HEK293T (cell line): ENCODE measurements at places on chromosomes 1 and 21.
A peak's percentile ranks its signal among the peaks of the same experiment; 100 is the strongest.

GRCh38 chr1:241999026-241999425 is at the start of gene MAP1LC3C:
Gene MAP1LC3C (minus strand): TSS chr1:241999098. CDS start chr1:241999008, 90 bp downstream.
- no peak for DNase-seq

DNA sequence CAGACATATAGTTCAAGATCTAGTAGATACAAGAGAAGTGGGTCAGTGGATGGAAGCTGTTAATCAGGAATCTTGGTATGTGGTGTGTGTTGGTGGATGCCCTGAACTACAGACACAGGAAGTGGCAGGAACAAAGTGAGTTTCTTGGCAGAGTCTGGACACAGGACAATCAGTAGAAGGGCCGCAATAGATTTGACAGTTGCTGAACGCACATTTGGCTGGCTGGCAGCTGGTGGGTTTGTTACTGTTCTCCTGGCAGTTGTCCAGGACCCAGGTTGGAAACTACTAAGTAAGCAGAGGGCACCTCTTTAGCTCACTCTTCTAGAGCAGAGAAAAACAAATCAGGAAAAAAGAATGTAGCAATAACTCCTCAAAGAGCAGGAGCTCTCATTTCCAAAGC is 13.2 kb downstream of the KRTAP26-1 start:
- DNase-seq: no peak

- no peak for DNase-seq
Observed at GRCh38 chr1:227355542-227356245, 37.4 kb upstream of the CDC42BPA start.

DNA sequence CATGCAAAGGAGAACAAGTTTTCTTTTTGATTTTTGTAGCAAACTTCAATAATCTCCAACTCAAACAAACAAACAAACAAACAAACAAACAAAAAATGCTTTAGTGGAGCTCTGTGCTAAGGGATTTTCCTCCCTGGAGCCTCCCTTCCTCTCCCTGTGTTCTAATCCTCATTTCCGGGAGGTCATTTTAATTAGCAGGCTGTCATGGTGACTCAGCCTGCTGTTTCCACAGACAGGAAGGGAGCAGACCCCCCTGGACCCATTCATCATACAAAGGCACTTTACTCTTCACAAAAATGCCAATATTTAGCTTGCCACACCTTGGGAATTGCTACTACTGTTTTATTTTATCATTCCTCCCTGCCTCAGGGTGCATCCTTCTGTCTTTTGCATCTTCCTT is 61.0 kb upstream of the SPATA6 start:
- DNase-seq: no peak

GRCh38 chr1:41526956-41527561 is 42.6 kb upstream of the EDN2 start:
- no peak for DNase-seq

- no peak for DNase-seq
Observed at GRCh38 chr1:59171788-59172187, 125.1 kb upstream of the FGGY start.

- DNase-seq: no peak
Observed at GRCh38 chr1:12464598-12465056, 153.4 kb downstream of the DHRS3 start.

DNA sequence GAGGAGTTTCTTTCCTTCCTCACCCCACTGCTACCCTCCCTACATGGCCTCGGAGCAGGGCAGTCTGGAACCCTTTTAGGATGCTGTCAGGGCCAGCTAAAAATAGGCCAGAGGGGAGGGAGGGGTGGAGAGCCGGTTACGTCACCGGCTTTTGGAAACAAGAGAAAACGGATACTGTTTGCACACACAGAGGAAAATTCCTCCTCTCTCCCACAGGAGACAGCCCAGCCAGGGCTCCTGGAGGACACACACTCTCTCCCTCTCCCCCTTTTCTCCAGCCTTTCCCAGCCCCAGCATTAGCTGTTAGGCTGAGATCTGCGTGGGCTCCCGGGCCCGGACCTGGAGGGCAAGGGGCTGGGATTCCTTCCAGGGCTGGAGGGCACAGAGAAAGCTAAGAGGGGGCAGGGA is 20.0 kb upstream of the ALDH4A1 start:
- DNase-seq: peak; percentile 67

- DNase-seq: no peak
Observed at GRCh38 chr1:159009704-159010361, at the start of gene IFI16. Gene IFI16 (plus strand): TSS chr1:159009907. CDS start chr1:159014681, 4,774 bp downstream.

DNA sequence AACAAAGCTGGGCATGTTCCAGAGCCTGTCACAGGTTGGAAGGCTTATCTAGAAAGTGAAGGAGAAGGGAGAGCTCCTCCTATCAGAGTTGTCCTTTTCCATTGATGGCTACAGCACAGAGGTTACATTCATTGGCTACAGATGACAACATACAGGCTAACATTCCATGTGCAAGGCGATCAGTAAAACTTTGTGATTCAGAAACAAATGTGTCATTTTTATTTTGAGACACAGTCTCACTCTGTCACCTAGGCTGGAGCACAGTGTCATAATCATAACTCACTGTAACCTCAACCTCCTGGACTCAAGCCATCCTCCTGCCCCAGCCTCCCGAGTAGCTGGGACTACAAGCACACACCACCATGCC is 32.6 kb downstream of the TRIM67 start:
- DNase-seq: no peak

- no peak for DNase-seq
Observed at GRCh38 chr1:3603571-3604467, 7.5 kb downstream of the MEGF6 start.

GRCh38 chr1:41365320-41365633 is 4.0 kb downstream of the FOXO6 start:
- DNase-seq: no peak

- no peak for DNase-seq
Observed at GRCh38 chr1:151819976-151820623, 11.5 kb downstream of the RORC start.

- DNase-seq: no peak
Observed at GRCh38 chr1:15083578-15083977, 70.0 kb upstream of the TMEM51 start.

GRCh38 chr1:197915862-197916499 is 1.2 kb upstream of the LHX9 start:
- DNase-seq: peak; percentile 84

GRCh38 chr1:155206891-155207805 is 549 bp downstream of the THBS3 start:
- peak; percentile 79 for DNase-seq

GRCh38 chr1:69569175-69569541 is 1.4 kb downstream of the LRRC7 start:
- DNase-seq: no peak

- DNase-seq: no peak
Observed at GRCh38 chr21:31457675-31458074, 113.6 kb upstream of the TIAM1 start.

DNA sequence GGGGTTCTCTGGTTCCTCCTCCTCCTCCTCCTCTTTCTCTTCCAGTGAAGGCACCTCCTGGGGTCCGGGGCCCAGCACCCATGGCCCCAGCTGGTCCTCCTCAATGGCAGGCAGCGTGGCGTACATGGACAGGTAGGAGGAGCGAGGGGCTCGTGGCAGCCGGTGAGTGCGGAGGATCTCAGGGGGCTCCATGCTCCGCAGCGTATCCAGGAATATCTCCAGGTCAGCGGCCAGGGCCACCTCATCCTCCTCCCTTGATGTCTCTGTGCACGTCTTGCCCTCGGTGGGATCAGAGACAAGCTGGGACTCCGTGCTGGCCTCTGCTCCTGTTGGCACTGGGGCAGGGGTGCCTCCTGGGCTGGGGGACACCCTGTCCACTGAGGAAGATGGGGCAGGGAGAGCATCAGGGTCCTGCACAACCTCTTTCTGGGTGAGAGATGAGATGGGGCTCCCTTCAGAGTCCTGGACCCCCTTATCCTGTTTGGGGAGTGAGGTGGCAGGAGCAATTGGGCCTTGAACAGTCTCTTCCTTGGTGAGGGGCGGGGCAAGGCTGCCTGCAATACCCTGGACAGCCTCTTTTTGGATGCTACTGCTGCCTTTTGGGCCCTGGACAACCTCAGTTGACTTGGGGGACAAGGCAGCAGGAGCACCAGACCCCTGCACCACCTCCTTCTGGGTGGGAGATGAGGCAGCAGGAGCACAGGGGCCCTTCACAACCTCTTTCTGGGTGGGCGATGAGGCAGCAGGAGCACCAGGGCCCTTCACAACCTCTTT is 9.6 kb downstream of the CRYBG2 start:
- no peak for DNase-seq

- DNase-seq: no peak
Observed at GRCh38 chr1:25629836-25630235, 13.2 kb downstream of the MAN1C1 start.

GRCh38 chr1:32998997-32999396 is 34.4 kb upstream of the RNF19B start:
- no peak for DNase-seq

GRCh38 chr1:54857141-54857540 is 29.9 kb downstream of the DHCR24 start:
- no peak for DNase-seq

GRCh38 chr1:46011121-46011695 is 121.2 kb downstream of the PIK3R3 start:
- DNase-seq: no peak

DNA sequence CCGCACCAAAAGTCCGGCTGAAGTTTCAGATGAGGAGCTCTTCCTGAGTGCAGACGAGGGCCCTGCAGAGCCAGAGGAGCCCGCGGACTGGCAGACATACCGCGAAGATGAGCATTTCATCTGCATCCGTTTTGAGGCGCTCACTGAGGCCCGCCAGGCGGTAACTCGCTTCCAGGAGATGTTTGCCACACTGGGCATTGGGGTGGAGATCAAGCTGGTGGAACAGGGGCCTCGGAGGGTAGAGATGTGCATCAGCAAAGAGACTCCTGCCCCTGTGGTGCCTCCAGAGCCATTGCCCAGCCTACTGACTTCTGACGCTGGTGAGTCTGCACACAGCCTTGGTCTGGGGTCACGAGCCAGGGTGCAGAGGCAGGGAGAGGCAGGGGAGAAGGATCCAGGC is 84.7 kb downstream of the TRIM11 start:
- DNase-seq: no peak

DNA sequence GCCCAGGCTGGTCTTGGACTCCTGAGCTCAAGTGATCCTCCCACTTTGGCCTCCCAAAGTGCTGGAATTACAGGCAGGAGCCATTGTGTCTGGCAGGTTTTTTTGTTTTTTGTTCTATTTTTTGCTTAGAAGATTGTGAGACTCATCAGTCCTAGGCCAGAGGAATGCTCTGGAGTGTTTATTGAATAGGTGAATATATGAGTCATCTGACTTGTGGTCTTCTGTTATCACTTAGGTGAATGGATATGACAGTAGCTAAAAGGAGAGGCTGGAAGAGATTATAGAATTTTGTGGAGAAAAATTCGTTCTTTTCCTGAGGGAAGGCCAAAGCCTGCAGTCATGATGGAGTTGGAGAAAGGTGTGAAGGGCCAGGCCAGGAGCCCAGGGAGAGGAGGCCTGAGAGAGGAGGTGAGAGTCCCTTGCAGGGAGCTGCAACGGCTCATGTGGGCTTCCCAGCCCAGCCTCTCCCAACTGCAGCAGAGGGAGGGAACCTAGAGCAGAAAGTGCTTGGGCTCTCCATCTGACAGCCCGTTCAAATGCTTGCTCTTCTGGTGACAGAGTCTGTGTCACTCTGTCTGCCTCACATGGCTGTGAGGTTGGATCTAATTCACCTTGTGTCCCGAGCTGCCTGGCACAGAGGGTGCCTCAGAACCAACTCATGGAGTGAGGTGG is 31.6 kb upstream of the ACOT11 start:
- DNase-seq: no peak

GRCh38 chr1:178540204-178540603 is 27.3 kb downstream of the TEX35 start:
- DNase-seq: no peak

DNA sequence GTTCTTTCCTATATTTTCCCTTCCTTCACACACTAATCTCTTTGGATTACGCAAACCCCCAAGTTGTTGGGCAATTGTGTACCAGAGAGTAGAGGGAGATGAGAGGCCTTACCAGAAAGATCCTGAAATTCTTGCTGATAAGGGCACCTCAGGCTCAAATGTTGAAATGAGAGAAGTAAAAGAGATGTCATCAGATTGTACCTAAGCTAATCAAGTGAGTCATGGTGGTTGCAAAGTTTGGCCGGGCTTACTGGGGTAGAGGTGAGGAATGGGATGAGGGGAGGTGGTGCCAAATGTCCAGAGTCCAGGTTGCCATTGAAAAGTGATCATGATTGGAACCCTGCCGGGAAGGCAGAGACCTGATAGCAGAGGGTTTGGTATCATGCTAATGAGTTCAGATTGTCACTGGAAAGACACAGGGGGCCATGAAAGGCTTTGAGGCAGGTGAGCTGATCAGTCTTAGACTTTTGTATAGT is 43.1 kb downstream of the OPTC start:
- no peak for DNase-seq

GRCh38 chr1:163535401-163535800 is 213.6 kb downstream of the NUF2 start:
- no peak for DNase-seq

- no peak for DNase-seq
Observed at GRCh38 chr1:182111496-182111895, 50.0 kb upstream of the ZNF648 start.

DNA sequence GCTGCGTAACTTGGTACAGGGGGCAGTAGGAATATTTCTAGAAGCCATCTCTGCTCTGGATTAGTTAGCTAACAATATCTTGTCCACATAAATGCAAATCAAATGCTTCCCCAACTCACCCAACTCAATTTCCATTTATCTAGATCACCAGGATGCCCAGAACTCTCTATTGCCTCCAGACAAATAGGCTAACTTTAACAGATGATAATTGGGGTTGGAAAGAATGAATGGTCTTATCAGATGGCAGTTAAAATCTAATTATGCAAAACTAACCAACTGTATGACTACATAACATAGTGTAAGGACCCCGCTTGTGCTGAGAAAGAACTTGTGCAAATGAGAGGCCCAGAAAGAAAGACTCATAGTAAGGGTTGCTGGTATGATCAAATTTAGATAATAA is 1024.8 kb downstream of the PLA2G4A start:
- DNase-seq: no peak

GRCh38 chr1:214574598-214575411 is 23.4 kb upstream of the PTPN14 start:
- DNase-seq: no peak

DNA sequence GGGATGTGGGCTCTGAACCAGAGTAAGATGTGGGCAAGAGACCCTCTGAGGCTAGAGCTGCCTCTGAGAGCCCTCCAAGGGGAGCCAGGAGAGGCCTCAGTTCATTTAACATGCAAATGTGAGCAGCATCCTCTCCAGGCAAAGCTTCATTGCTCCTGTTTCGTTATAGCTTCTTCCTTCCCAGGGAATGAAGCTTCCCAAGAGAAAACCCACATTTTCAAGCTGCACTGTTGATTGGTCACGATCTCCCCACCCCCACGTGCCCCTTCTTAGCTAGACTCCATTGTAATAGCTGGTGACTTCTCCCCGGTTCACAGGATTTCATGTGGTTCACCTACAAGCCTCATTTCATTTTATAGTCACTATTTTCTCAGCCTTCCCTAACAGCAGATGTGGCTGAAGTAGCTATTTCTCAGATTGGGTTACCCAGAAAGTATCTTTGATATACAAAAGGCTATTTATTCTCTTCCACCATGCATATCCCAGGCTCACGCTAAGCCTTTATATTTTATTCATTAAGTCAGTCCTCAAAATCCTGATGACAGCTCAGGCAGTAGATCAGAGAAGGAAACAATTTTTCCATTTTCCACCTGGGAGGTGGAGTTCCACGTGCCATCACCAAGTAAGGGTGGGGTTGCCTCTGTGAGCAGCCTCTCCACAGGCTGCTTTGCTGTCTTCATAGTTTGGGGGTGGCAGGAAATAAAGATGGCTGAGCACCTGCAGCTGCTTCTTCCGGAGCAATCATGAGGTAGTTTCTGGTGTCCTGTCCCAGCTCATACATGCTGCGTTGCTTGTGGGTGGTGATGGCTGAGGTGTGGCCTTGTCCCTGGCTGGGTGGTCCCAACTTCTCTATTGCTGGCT is 178.3 kb upstream of the RAB4A start:
- DNase-seq: no peak
